Left renal pelvis (tissue), 4 donors: ENCODE measurements at places on chromosomes 6 and 20. TPM values are rescaled to one million over a fixed set of nuclear protein-coding genes. Genes with fewer than 3 reads are reported as not detected.

GRCh38 chr6:128740951-128741350 lies 142.0 kb upstream of the LAMA2 start:
- no peak for DNase-seq

GRCh38 chr6:134021396-134022122 lies 30.9 kb downstream of the SLC2A12 start:
- no peak for DNase-seq

DNA sequence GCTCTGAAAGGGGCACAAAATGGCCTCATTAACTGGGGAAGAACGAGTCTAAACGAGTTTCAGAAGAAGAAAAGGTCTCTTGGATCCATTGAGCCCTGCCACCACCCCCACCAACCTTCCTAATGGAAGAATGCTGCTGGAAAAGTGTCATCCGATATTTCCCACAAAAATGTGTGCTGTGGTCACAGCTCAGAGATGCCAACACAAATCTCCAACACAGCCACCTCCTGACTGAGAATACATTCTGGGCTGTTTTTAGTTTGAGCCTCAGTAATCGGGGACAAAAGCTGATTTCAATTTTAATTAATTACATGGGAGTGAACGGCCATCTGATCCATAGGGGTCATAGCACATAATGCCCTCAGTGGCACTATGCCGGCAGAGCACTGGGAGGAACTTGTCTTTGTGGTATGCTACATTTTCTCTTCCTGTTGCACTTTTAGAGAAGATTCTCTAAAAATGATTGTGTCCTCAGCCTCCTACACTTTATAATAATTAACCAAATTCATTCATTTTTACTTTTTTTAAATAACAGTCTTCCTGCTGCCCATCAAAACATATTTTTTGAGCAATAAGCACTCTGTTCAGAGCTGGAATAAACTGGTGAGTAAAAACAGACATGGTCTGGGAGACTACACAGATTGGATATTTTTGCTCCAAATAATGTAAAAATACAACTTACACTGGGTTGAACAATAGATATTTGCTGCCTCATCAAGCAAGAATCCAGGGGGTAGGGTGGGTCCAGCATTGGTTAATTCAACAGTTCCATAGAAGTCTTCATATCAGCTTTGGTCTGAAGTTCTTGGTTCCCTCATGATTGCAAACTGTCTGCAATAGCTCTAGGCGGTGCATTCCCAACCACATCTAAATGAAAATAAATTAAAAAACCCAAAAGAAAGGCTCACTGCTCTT lies 143.6 kb upstream of the TMEM170B start:
- DNase-seq, result no peak

DNA sequence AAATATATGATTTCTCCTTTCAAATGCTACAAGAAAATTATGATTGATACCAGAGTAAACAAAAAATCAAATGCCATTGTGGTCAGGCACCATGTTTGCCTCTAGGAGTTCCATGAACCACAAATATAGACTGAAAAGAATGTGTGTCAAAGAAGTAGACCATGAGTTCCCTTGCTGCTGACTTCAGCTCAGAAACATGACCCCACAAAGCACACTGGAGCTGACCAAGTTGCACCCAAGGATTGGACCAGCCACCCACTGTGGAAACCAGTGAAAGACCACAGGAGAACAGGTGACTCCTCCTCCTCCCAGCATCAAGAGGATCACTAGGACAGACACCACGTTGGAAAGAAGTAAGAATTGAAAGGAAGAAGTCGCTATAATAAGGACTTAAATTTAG lies 90.8 kb upstream of the TENT5A start:
- DNase-seq, result no peak

GRCh38 chr6:169775321-169775720 lies 23.9 kb downstream of the ERMARD start:
- no peak for DNase-seq

DNA sequence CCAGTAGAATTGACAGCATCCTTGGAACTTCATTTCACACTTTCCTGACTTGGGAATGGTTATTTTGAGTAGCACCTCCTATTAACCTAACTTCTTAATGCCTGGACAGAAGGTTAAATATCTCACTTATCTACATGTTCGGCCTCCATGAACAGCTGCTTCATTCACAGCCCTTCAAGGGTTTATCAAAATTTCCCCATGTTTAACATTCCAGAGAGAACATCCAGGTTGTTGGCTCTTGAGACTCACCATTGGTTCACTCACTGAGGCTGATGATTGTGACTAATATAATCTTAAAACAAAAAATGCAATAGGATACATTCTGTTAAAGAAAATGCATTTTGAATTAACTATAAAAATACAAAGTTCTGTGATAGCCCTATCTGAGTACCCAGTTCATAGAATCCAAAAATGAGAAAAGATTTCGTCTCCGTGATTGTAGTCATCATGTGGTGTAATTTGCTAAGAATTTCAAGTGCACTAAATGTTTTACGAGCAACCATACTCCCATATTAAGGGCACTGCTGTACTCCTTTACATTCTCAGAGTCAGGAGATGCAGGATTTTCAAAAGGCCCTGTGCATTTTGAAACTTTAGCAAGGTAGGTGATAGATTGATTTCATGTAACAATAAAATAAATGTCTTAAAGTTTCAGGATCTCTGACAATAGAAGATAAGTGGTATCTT lies 260.6 kb upstream of the TAB2 start:
- DNase-seq, result no peak

GRCh38 chr20:46622165-46622564 lies 29.1 kb downstream of the SLC13A3 start:
- no peak for DNase-seq

Gene B3GALT4
- polyA plus RNA-seq, result 2.5 TPM

Gene PGC
- polyA plus RNA-seq, result not detected

Gene MKKS
- 21.9 TPM for polyA plus RNA-seq

Gene HSPA1L
- 3.1 TPM for polyA plus RNA-seq

Gene BCAS1
- 6.2 TPM for polyA plus RNA-seq

Gene TGM3
- polyA plus RNA-seq, result 0.08 TPM
